Panc1 (cell line): ENCODE measurements at places on chromosomes 7 and 10. TPM values are rescaled to one million over a fixed set of nuclear protein-coding genes. Genes with fewer than 3 reads are reported as not detected.
A peak's percentile ranks its signal among the peaks of the same experiment; 100 is the strongest.

DNA sequence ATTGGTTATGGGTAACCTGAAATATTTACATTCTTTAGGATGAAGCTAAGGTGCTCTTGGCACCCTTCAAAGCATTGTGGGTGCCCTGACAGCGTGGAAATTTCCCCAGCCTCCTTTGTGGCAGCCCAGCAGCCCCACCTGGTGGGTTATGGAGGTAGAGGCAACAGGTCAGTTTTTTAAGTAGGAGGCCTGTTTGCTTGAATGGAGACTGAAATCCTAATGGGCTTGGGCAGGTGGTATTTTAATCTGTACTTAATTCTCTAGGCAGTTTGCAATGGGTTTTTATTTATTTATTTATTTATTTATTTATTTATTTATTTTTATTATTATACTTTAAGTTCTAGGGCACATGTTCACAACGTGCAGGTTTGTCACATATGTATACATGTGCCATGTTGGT lies 139.4 kb downstream of the EPC1 start:
- no peaks in the 10 kb centered on the region for H3K36me3 ChIP-seq
- no peak overlapping the region for H3K4me3 ChIP-seq
- no peaks in the 10 kb centered on the region for H3K27me3 ChIP-seq
- H3K27ac ChIP-seq = no peak overlapping the region

- no peaks in the 10 kb centered on the region for H3K27me3 ChIP-seq
- H3K4me3 ChIP-seq = no peak overlapping the region
- H3K36me3 ChIP-seq = no peaks in the 10 kb centered on the region
- no peak overlapping the region; the same call in 1 of the 2 replicates for H3K27ac ChIP-seq
Observed at GRCh38 chr7:18399436-18400235, 95.9 kb upstream of the HDAC9 start.

The MYOF gene
- 376 TPM for total RNA-seq

The KEL gene
- total RNA-seq = 0.44 TPM

The CPSF4 gene
- total RNA-seq = 57.0 TPM

GRCh38 chr10:67770537-67770936 lies 67.5 kb downstream of the DNAJC12 start:
- DNase-seq = no peak
- no peaks in the 10 kb centered on the region for H3K36me3 ChIP-seq
- peaks cover 3% of the 10 kb centered on the region; the same call in 1 of the 2 replicates for H3K27me3 ChIP-seq

GRCh38 chr7:20385126-20385525 lies 54.4 kb downstream of the ITGB8 start:
- no peak for DNase-seq
- H3K27me3 ChIP-seq = no peaks in the 10 kb centered on the region
- H3K4me1 ChIP-seq = peaks cover 3% of the 10 kb centered on the region; the same call in 1 of the 2 replicates
- no peak overlapping the region for H3K4me3 ChIP-seq
- no peaks in the 10 kb centered on the region; the same call in 1 of the 2 replicates for H3K36me3 ChIP-seq

The CFAP70 gene
- 0.10 TPM for total RNA-seq

DNA sequence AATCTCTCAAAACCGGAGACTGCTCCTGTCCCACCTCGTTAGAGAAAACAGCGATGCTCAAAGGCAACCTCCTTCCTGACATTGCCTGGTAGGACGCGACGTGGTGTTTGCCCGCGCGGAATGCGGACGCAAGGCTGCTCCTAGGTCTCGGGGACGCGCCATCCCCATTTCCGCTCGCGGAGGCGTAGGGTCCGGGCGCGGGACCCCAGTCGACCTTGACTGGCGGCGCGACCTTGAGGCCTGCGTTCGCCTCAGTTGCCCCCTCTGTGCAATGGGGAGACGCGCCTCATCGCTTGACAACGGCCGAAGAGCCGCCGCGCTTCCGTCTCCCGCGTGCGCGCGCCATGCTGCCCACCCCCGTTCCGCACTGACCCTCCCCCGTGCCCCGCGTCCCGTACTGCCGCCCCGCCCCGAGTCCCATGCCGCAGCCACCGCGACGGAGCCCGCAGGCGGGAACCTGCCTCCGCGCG lies 412 bp upstream of the PPIA start:
- peaks cover 22% of the 10 kb centered on the region for H3K36me3 ChIP-seq
- H3K27me3 ChIP-seq = no peaks in the 10 kb centered on the region
- no peak for DNase-seq
- H3K4me3 ChIP-seq = peak overlapping the region; percentile 97
- H3K4me1 ChIP-seq = peaks cover 24% of the 10 kb centered on the region

- peaks cover 2% of the 10 kb centered on the region; the same call in 1 of the 2 replicates for H3K27me3 ChIP-seq
- H3K36me3 ChIP-seq = no peaks in the 10 kb centered on the region
- no peak overlapping the region for H3K4me3 ChIP-seq
- no peak overlapping the region; the same call in 1 of the 2 replicates for H3K27ac ChIP-seq
- DNase-seq = no peak
- H3K4me1 ChIP-seq = peaks cover 6% of the 10 kb centered on the region; the same call in 1 of the 2 replicates
Observed at GRCh38 chr7:25847336-25848070, 304.5 kb upstream of the NFE2L3 start.

DNA sequence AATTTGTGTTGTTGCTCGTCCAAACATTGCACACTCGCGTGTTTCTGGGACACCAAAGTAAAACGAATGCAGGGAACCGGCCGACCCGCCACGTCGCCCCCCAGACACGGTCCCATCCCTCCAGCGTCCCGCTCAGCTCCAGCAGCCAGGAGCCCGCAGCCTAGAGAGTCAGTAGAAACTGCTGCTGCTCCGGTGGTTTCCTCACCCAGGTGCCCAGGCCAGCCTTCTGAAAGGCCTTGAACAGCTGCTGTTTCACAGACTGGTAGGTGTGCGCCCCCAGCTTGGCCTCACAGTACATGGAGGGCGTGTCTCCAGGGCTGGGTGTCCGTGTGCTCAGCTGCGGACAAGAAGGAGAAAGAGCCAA lies 126.8 kb downstream of the WDR37 start:
- H3K27ac ChIP-seq = no peak overlapping the region
- no peaks in the 10 kb centered on the region for H3K4me1 ChIP-seq
- no peaks in the 10 kb centered on the region for H3K36me3 ChIP-seq
- H3K27me3 ChIP-seq = no peaks in the 10 kb centered on the region
- DNase-seq = no peak

DNA sequence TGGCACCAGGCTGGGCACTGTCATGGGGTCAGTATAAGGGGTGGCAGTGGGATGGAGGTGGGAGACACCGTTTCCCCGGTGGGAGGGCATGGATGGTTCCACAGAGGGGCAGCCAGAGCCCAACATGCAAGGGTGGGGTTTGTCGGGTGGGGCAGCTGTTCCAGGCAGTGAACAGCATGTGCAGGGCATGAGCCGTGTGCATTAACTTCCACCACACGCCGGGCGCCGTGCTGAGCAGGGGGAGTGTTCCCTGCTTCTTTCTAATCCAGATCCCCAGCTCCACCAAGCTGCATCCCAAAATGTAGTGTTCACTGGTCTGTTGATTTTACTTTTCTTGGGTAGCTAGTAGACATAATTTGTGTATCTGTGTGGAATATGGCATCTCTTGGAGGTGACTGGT lies 29.3 kb downstream of the ADRA2A start:
- no peak overlapping the region for H3K27ac ChIP-seq
- no peaks in the 10 kb centered on the region for H3K36me3 ChIP-seq
- H3K4me3 ChIP-seq = no peak overlapping the region
- H3K27me3 ChIP-seq = peaks cover 4% of the 10 kb centered on the region; the same call in 1 of the 2 replicates
- DNase-seq = no peak

The SUV39H2 gene
- 21.9 TPM for total RNA-seq

GRCh38 chr7:103143868-103144267 lies 5.0 kb downstream of the NAPEPLD start:
- DNase-seq = no peak
- H3K36me3 ChIP-seq = no peaks in the 10 kb centered on the region
- peaks cover 20% of the 10 kb centered on the region for H3K4me1 ChIP-seq
- no peaks in the 10 kb centered on the region for H3K27me3 ChIP-seq
- H3K27ac ChIP-seq = no peak overlapping the region

- no peak overlapping the region for H3K27ac ChIP-seq
- no peaks in the 10 kb centered on the region for H3K27me3 ChIP-seq
- H3K4me1 ChIP-seq = no peaks in the 10 kb centered on the region
- no peak overlapping the region for H3K4me3 ChIP-seq
- DNase-seq = no peak
Observed at GRCh38 chr7:143299840-143300239, 11.7 kb downstream of the CASP2 start.

- H3K27ac ChIP-seq = no peak overlapping the region
- no peaks in the 10 kb centered on the region for H3K27me3 ChIP-seq
- H3K36me3 ChIP-seq = no peaks in the 10 kb centered on the region
- no peak for DNase-seq
Observed at GRCh38 chr10:100981178-100981772, 6.0 kb downstream of the MRPL43 start.

- no peak for DNase-seq
- H3K27ac ChIP-seq = no peak overlapping the region
- H3K36me3 ChIP-seq = peaks cover 8% of the 10 kb centered on the region
- H3K4me3 ChIP-seq = no peak overlapping the region
- peaks cover 3% of the 10 kb centered on the region; the same call in 1 of the 2 replicates for H3K4me1 ChIP-seq
Observed at GRCh38 chr7:135672560-135673359, 10.4 kb downstream of the STMP1 start.

DNA sequence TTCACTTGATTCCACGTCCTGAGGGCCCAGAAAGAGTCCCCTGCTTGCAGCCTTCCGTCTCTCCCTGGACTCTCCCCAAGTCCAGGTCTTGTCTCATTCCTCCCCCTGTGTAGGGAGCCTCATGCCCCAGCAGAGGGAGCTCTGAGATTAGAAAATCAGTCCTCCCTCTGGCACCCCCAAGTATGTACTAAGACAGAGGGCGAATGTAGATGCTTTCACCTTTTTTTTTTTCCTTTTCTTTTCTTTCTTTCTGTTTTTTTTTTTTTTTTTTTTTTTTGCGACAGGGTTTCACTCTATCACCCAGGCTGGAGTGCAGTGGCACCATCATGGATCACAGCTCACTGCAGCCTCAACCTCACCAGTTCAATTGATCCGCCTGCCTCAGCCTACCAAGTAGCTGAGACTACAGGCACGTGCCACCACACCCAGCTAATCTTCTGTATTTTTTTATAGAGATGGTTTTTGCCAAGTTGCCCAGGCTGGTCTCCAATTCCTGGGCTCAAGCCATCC lies 10.3 kb downstream of the SFXN3 start:
- H3K36me3 ChIP-seq = no peaks in the 10 kb centered on the region
- H3K27me3 ChIP-seq = no peaks in the 10 kb centered on the region
- no peak for DNase-seq
- peaks cover 21% of the 10 kb centered on the region for H3K4me1 ChIP-seq
- H3K27ac ChIP-seq = no peak overlapping the region
- no peak overlapping the region for H3K4me3 ChIP-seq

- H3K27ac ChIP-seq = no peak overlapping the region
- H3K27me3 ChIP-seq = no peaks in the 10 kb centered on the region
- H3K36me3 ChIP-seq = no peaks in the 10 kb centered on the region
- no peak overlapping the region for H3K4me3 ChIP-seq
- DNase-seq = no peak
Observed at GRCh38 chr10:84665883-84666463, 337.6 kb downstream of the CCSER2 start.

DNA sequence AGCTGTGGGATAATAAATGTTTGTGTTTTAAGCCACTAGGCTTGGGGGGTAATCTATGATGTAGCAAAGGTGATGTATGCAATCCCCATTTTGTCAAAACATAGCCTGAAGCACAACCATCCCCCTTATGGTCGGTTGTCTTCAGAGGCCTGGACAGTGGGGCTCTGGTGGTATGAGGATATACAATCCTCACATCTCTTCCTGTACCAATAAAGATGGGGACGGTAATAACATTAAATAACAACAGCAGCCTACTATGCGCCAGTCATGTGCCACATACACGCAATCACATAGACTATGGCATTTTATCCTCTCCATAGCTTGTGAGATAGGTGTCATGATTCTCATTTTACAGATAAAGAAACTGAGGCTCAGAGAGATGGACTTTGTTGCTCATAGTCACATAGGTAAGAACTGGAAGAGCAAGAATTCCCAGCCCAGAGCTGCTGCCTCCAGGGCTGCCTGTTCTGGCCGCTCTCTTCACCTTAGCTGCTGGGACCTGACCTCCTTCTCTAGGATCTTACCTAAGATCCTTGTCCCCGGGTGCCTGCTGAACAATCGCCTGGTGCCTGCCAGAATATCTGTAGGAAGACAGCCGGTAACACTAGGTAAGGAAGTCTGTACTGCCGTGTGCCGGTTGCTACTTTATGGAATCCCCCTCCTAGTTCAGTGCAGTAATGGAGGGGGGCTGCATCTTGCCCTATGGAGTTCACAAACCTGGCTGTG lies 108.6 kb downstream of the ARHGAP22 start:
- DNase-seq = no peak
- H3K27me3 ChIP-seq = no peaks in the 10 kb centered on the region
- H3K4me3 ChIP-seq = no peak overlapping the region
- no peaks in the 10 kb centered on the region for H3K4me1 ChIP-seq
